Esophagus muscularis mucosa (tissue), 4 donors: ENCODE measurements at places on chromosomes 2 and 18. TPM values are rescaled to one million over a fixed set of nuclear protein-coding genes. Genes with fewer than 3 reads are reported as not detected.
A peak's percentile ranks its signal among the peaks of the same experiment; 100 is the strongest.

DNA sequence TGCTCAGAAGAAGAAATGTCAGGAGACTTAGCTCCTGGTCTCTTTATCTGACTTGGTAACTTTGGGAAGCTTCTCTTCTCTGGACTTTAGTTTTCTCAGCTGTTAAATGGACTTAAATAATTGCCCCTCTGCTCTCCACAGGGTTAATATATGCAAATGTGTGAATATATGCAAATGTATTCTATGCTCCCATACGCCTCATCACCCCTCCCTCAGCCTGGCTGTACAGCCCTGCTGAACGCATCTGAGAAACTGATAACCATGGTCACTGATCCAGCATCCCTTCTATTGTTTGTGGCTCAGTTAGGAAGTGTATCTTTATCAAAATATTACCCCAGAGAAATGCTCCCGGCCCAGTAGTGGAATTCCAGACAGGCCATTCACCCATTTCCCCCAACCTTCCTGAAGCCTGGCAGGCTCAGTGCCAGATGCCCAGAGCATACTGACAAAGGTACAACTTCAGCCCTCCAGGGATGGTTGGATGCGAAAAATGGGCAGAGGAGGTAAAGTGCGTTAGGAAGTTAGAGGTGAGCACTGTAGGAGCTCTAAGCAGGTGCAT lies 103.4 kb downstream of the DYSF start:
- no peak for DNase-seq

Gene HRH4
- 0.13 TPM for total RNA-seq

- DNase-seq = no peak
These were observed 50.7 kb downstream of the SLC14A2 start for GRCh38 chr18:45666006-45666405.

- no peak for DNase-seq
These were observed 585.4 kb downstream of the DSC3 start for GRCh38 chr18:30457156-30457555.

Gene ZNF385B
- 4.9 TPM for total RNA-seq

Gene NT5DC4
- not detected for total RNA-seq

DNA sequence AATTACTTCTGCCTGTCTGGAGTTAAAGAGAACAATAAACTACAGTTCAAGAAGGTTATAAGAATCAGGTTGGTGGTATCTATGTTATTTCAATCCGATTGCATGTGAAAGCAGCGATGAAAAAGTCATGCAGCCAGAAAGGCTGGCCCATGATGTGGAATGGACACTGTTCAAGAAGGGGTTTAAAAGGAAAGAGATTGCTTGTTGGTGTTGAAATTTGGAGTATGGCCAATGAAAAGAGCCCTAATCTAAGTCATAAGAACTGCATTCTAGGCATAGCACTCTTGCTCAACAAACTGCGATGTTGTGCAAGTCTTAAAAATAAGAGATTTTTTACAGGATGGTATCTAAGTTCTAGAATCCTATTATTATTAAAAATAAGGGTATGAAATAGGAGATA lies 61.3 kb downstream of the EFEMP1 start:
- no peak for DNase-seq

GRCh38 chr2:70522627-70523026 lies 31.0 kb downstream of the TGFA start:
- peak; percentile 14 for DNase-seq

DNA sequence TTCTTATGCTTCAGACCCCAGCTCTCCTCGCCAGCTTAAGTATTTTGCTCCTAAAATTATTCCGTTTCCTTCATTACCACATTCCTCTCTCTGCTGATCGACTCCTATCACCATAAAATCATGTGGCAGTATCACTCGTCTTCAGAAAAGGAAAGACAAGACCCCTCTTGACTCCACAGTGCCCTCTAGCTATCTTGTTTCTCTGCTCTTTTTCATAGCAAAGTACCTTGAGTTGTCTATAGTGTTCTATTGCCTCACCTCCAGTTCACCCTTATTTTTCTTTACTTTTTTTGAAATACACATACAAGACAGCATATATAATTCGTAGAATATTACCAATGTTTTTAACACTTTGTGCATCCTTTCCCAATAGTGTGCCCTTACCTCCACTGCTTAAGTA lies 273.2 kb upstream of the SIX3 start:
- no peak for DNase-seq

- no peak for DNase-seq
These were observed 386.5 kb upstream of the DCC start for GRCh38 chr18:51953521-51953920.

DNA sequence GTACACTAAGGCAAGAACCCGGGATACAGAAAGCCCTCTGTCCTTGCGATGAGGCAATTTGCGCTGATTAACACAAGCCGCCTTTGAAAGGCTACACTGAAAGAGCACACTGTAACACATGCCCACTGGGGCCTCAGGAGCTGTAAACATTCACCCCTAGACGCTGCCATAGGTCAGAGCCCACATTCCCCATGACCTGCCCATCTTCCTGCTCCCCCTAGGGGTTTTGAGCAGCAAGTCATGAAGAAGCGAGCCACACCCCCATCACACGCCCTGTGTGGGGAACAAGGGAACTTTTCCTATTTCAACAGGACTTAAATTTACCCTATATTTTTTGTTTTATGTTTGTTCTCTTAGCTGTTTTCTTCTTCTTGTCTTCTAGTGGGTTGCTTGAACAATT lies 47.8 kb upstream of the SLC4A10 start:
- DNase-seq = no peak

DNA sequence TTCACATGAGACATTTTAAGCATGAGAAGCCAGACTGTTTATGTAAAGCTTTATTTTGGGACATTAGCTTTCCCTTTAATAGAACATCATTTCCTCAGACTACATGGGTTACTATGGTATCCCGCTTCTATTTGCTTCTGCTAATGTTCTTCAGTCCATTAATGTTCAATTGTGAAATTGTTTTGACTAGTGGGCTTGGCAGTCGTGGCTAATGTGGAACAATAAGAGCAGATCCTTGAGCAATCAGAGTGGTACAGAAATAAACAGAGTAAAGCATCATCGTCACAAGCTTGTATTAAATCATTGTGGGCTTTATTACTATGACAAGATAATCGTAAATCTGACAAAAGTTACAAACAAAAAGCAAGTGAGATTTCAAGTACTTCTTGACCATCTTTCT lies 60.2 kb downstream of the PDE1A start:
- no peak for DNase-seq

DNA sequence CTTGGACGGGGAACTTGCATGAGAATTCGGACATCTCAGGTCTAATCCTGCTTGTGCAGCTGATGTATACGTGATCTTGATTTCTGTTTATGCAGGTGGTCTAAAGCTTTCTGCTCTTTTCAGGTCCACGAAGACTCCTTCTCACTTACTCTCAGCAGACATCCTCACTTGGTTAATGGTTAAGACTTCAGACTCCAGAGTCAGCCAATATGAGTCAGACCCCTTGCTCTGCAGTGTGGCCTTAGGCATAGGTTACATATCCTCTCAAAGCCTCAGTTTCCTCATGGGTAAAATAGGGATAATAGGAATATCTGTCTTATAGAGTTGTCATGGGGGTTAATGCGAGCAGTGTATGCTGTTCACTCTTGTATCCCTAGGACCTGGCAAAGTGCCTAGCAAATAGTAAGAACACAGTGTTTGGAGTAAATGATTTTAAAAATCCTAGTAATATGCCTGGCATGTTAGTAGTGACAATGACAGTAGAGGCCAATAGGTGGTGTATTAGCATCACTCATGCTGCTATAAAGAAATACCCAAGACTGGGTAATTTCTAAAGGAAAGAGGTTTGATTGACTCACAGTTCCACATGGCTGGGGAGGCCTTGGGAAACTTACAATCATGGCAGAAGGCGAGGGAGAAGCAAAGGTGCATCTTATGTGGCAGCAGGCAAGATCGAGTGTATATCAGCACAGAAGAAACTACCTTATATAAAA lies 42.3 kb downstream of the XRCC5 start:
- no peak for DNase-seq

GRCh38 chr2:140604096-140604495 lies 1526.7 kb downstream of the LRP1B start:
- no peak for DNase-seq

DNA sequence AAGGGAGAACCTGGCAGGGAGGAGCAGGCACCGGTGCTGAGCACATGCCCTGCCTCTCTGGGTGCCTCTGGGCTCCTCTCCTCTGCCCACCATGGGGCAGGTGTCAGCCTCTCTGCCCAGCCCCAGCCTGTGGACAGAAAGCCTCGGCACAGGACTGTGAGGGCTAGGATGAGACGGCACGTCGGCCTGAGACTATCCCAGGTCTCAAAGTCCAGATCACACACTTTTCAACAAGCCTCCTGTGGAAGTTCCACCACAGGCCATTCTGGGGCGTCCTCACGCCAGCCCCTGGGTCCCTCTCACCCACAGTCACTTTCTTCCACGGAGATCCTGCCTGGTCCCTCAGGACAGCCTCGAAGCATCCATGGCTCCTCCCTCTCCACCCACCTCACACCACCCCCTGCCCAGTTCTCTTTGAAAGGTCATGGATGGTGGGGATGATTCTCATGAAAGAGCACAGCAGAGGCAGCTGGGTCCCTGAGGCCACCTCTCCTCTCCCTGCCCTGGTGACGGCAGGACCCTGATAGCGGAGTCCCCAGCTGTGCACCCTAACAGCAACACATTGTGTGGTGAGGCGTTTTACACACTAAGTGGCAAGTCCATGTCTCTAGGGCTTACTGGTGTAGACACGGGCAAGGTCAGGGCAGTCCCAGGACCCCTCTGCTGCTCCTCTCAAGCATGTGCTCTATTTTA lies 569.4 kb upstream of the SALL3 start:
- DNase-seq = no peak

DNA sequence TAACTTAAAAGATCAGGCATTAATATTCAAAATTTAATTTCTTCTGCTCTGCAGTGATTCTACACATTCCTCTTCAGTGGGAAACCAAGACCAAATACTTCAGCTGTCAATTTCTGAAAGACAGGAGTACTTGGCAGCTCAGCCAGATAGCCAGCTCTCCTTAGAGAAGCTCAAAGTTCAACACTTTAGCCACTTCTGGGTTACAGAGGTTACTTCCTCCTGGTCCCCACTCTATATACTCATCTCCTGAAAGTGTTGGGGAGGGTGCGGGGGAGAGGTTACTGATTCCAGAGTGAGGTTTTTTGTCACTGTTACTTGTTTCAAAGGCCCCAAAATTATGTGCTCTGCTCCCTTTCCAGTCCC lies 4.1 kb downstream of the CYTIP start:
- no peak for DNase-seq

DNA sequence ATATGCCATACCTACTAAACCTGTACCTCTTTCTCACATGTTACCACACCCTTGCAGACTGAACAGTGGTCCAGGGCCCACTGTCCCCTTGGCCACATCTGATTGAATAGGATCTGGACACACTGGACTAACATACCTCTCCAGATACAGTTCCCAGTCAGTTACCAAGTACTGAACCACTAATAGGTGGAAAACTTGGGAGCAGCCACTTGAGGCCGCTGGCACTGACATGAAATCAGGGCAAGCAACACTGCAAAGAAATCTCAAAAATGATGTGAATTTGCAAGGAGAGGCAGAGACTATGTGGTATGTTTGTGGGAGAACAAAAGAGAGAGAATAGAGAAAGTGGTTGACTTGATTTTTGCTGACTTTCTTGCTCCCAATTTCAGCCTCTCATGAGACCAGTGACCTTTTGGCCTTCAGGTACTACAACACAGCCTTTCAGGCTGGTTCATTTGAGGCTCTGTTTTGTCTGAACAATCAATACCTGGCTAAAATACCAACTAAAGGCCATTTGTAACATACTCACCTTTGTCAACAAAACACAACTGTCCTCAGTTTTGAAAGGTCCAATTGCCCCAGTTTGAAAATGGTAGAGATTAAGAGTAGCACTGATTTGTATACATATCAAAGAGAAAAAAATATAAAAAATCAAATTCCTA lies 7.8 kb downstream of the GRB14 start:
- DNase-seq = no peak

DNA sequence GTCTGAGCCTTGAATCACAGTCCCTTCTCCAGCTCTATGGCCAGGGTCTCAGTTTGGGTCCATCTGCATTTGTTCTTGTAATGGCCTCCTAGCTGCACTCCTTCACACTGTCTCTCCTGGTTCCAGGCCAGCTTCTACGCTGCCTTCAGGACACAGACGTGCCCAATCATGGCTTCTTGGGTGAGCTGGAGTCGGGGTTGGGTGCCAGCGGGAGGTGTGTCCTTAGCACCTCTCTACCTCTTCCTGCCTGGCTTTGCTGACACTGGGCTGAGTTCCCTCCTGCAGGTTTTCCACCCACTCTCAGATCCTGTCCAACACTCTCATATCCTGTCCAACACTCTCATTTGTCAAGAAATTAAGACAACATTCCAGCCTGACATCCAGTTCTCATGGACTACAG lies 9.6 kb downstream of the TRPM8 start:
- no peak for DNase-seq

Gene ADGRF3
- not detected for total RNA-seq
